ENCODE measurements at places on chromosomes 7 and 10.

DNA sequence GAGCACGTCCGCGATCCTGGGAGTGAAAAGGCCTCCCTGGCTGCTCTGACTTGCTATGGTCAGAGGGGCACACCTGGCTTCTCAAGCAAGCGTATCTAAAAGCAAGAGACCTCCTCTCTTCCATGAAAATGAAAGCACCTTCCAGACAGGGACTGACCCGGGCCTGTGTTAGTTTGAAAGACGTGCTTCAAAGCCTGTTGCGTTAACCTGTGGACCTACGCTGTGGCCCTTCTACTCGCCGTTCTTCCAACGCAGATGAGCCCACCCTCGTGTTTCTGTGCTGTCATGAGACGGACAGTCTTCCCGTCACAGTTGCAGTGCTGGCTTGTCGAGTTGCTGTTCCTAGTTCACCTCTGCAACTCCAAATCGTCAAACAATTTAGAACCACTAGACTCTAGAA is 15.5 kb upstream of the GDI2 start:
- DNase-seq: no peak

DNA sequence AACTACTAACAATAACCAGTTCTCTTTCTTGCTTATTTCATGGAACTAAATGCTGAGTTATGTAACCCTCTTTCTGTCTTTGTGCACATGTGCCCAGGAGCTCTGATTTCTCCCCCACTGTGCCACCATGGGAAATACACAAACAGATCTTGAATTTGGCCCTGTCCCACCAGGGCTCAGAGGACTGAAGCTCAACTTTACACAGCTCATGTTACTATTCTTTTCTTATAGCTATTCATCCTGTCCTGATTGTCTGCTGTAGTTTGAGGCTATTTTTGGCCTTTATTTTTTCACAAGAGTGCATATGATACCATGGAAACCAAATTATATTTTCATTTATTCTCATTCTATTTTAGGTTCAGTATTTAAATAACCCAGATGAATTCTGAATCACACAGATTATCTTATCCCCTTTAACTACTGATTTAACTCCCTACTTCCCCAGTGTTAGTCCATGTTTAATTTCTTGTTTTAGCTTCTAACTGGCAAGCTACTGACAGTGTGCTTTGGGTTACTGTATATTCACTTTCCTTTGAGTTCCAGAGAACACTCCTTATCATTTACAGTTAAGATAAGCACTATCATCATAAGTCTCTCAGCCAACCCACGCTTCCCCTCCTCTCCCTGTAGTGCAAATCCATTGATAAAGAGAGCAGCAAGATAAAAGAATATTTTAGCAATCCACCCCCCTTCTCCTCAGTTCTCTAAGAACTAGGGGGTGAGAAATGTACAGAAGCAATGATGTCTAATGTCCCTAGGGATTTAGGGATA is 71.8 kb upstream of the GSDME start:
- DNase-seq: no peak

DNA sequence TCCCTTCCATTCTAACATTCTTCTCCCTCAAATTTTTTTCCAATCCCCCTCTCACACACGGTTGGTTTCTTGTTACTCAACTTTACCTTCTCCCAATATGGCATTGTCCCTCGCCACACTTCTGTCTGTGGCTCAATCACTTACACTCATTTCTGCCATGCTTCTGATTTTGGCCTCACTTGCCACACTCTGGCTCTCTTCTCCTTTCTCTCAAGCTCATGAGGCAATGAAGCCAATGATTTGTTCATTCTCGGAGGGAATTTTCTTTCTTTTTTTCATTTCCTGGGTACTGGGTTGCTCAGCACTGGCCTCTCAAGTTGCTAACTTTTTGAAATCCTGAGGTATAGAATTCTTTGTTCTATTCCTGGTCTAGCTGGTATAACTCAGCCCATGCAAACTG is 4.0 kb upstream of the MYOZ1 start:
- DNase-seq: no peak

GRCh38 chr10:130756651-130757050 is 554.9 kb downstream of the TCERG1L start:
- DNase-seq: no peak

- DNase-seq: no peak
Observed at GRCh38 chr7:128672927-128673517, 930 bp downstream of the GARIN1A start.

GRCh38 chr7:110911632-110912031 is 179.3 kb upstream of the LRRN3 start:
- no peak for DNase-seq

DNA sequence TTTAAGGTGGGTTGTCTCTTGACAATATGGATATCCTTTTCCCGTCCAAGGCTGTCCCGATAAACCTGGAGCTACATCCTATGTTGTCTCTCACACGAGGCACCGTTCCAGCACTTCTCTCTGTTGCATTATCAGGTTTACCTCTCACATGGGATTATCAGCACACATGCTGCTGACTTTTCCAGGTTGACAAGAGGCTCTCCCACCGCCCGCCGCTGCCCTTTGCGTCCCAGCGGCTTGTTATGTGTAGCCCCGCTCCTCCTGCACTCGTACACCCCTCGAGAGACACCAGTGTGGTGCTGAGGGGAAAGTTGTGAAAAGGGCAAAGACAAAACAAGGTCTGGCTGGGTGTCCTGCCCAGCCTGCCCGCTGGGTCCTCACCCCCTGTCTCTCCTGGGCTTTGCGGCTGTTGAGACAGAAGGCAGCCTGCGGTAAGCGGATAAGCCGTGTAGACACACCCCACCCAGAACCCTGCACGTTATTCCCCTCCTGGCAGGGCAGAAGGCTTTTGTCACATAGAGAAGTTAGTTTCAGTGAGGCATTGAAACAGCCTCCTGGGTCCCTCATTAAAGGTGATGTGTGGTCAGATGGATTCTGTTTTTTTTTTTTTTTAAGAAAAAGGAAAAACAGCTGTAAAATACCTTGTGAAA is 38.7 kb downstream of the UBE3C start:
- DNase-seq: no peak

GRCh38 chr7:119514326-119514725 is 758.6 kb upstream of the KCND2 start:
- DNase-seq: no peak
